C1 segment of cervical spinal cord (tissue), 14 donors: ENCODE measurements at places on chromosomes 6 and 20.

DNA sequence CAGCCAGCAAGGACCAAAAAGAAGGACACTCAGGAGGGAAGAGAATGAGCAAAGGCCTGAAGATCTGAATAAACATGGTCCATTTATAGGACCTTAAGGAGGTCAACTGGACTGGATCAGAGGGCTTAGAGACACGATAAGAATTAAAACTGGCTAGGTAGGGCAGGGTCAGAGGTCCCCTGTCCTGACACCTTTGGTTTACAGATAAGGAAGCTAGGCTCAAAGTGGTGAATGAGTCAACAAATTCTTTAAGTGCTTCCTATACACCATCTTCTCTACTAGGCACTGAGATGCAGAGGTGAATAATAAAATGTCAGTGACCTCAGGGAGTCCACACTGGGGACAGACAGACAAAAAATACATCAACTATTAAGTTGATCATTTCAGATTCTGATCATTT is 70.3 kb downstream of the HIVEP2 start:
- DNase-seq = no peak

- no peak for DNase-seq
Measured at GRCh38 chr6:74610352-74610751, 595.5 kb downstream of the COL12A1 start.

GRCh38 chr6:148395583-148396101 is 53.0 kb downstream of the SASH1 start:
- no peak for DNase-seq

- no peak for DNase-seq
Measured at GRCh38 chr6:114304304-114304887, 38.4 kb downstream of the HS3ST5 start.

DNA sequence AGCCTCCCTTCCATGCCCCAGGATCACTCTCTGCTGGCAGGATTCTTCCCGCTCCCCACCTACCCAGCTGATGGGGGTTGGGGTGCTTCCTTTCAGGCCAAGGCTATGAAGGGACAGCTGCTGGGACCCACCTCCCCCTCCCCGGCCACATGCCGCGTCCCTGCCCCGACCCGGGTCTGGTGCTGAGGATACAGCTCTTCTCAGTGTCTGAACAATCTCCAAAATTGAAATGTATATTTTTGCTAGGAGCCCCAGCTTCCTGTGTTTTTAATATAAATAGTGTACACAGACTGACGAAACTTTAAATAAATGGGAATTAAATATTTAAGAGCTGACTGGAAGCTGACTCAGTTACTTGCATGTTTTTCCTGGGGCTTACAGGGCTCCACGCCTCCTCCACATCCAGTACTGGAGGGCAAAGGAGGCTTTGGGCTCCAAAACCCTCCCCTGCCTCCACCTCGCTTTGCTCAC is 24.3 kb upstream of the FANCE start:
- no peak for DNase-seq

GRCh38 chr6:117414770-117415169 is 11.0 kb downstream of the ROS1 start:
- DNase-seq = no peak

DNA sequence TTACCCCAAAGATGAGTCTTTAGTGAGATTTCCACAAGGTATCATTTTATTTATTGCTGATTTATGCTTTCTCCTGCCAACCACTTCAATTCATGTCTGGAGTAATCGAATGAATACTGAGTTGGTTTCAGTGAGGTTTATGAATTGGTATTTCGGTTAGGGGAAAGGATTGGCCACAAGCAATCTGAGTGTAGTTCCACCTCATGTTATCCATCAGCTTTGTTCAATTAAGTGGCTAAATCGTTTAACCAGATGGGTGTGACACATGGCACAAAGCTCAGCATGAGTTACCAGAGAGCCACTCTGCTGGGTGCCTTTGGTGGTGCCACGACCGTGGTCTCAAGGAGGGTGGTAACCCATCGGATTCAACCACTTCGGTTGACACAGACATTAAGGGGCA is 148.2 kb downstream of the FNDC1 start:
- no peak for DNase-seq
